ENCODE measurements at places on chromosomes 11 and 22. TPM values are rescaled to one million over a fixed set of nuclear protein-coding genes. Genes with fewer than 3 reads are reported as not detected.

OOSP1 gene
- total RNA-seq = not detected

DNA sequence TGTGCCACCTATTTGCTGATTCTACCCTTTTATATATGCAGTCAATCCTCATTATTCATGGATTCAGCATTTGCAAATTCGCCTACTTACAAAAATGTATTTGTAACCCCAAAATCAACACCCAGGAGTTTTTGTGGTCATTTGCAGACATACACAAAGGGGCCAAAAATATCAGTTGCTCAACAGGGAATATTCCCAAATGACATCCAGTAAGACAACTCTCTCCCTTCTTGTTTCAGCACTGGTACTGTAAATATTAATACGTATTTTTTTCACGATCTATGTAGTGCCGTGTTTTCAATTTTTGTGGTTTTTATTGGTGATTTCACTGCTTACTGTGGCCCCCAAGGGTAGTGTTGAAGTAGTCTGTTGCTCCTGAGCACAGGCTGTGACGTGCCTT lies 11.8 kb upstream of the CAVIN3 start:
- no peak for DNase-seq

GRCh38 chr11:69770540-69770939 lies 4.6 kb downstream of the FGF4 start:
- no peak for DNase-seq

- no peak for DNase-seq
Observed at GRCh38 chr22:22913989-22914388, 26.4 kb downstream of the IGLL5 start.

DNA sequence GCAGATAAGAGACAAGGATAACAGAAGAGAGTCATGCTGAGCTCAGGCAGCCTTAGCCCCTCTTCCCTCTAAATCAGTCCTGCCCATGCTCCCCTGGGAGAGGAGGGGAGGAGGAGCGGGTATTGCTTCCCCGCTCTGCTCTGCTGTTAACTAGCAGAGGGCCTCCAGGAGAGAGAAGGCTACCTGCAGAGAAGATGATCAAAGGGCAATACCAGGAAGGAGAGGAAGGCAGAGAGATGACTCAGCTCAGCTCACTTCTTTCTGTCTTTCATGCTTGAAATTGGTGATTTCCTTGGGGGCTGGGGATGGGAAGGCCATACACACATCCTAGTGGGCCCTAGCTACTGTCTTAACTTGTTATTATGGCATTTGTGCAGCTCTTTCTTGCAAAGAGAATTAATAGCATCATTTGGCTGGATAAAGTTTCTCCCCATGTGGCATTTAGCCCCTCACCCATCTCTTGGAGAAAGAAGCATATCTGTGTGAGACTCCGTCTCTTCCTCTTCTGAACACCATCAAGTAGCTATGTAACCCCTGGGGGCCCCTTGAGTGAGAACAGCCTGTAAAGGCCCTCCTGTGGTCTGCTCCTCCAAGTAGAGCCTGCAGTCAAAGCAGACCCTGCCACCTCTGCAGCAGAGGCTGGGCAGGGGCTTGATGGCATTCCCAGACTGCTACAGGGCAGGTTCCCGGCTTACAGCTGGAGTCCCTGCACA lies 33.4 kb upstream of the AMOTL1 start:
- DNase-seq = no peak

DNA sequence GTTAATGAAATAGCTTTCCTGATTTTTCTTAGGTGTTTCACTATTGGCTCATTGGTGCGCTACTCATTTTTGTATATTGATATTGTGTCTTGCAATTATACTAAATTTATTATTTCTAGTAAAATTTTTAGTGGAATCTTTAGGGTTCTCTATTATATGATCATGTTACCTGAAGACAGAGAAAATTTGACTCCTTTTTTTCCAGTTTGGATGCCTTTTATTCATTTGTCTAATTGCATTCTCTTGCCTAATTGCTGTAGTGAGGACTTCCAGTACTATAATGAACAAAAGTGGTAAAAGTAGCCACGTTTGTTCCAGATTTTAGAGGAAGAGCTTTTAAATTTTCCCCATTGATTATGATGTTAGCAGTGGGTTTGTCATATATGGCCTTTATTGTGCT lies 114.0 kb upstream of the SERPIND1 start:
- no peak for DNase-seq

DNA sequence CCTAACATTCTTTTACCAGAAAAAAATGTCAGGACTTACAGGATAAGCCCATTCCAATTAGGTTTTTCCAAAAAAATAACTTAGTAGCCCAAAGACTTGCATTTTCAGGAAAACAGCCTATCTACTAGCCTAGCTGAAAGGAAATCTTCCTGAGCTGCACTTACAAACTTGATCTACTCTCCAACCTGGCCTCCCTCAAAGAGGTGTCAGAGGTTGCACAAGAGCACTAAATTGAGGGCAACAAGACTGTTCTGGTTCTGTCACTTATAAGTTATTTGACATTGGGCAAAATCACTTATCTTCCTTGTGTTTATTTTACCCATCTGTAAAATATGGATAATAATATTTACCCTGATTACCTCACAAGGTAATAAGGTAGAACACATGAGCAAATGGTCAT lies 7.9 kb upstream of the SOX6 start:
- DNase-seq = no peak

Data from mesothelial cell of epicardium (in vitro differentiated cells).